ENCODE measurements at places on chromosomes 2 and 18.

GRCh38 chr2:20999906-21000645 lies 43.8 kb downstream of the APOB start:
- DNase-seq = no peak

DNA sequence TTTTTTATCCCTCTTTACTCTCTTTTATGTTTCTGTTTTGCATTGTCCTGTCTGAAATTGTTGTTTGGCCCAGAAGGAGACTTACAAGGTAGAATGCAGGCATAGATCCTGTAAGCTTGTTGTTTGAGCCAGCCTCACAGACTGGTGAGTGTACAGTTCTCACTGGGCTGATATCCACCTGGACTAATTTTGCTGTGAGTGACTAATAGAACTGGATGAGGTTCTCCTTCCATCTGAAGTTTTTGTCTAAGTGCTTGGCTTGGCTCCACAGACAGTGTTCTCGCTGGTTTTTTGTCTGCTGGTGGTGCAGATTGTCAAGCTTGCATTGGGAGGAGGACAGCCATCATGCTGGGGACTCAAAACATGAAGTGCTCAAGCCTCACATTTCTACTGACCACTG lies 495.7 kb downstream of the TSN start:
- DNase-seq = no peak

DNA sequence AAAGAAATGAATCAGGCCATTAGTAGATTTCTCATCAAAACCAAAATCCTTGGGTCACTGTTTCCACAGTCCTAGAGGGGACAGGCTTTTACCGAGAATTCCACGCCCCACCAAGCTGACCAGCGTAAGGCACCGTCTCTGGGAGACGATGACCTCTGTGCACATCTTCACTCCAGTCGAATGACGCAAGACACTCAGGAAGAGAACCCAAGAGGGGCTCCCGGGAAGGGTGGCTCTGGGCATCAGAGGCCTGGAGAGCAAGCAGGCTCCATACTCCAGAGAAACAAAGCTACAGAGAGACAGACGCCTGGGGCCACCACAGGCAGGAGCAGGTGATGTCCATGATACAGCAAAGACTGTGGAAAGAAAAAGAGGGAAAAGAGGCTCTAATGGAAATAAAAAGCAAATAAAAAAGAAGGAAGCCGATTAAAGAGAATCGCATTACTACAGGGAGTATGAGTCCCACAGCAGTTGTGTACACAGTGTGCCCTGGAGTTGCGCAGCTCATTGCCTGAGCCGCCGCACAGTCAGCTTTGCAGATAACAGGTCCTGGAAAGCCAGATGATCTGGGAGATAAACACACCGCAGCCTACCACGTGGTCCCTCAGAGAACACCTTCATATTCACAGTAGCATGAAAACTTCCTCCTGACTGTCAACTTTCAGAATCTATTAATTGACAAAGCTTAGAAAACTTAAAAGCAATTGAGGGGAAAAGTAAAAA lies 572.7 kb upstream of the SALL3 start:
- DNase-seq = no peak

- DNase-seq = no peak
These were observed 469.3 kb downstream of the METTL4 start for GRCh38 chr18:2102022-2102421.

- DNase-seq = no peak
These were observed 36.5 kb downstream of the RRM2 start for GRCh38 chr2:10159086-10159485.

GRCh38 chr2:71154798-71155197 lies 24.4 kb downstream of the MPHOSPH10 start:
- no peak for DNase-seq

DNA sequence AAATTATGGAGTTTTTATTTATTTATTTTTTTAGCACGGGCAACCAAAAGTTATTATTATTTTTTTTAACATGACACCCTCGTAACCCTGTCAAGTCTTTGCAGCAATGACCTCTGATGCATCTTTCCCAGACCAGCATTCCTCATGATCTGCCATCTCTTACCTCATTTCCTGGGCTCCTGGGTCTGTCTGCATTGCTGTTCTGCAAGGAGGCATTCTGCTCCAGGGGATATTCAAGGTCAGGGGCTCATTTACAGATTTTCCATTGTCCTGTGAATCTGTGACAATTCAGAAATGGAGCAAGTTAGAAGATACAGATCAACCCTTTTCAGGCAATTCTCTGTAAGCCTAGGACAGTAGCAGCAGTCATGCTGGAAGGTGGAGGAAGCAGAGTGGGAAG lies 43.0 kb downstream of the NGEF start:
- no peak for DNase-seq

DNA sequence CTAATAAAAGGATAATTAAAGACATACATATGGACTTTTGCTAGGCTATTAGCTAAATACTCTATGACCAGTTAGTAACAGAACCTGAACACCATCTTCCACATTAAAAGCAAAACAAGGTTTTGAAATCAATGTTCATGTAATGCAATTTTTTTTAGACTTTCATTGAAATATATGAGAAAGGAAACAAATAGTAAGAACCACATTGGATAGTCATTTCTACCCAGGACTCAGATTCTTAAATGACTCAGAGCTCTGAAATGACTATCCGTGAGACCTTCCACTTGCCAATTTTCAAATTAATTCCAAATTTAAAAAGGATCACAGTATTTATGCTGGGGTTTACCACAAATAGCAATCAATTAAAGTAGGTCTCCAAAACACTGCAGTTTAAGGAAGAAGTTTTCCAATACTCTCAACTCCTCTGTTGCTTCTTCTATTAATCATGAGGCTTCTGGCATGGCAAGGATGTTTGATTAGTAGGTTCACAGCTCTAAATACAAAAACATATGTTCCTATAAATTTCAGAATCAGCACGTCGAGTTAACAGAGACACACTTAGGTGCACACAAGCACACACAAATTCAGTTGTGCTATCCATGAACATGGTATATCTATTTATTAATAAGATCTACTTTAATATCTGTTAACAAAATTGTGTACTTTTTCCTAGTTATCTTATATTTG lies 841.0 kb downstream of the RNF144A start:
- DNase-seq = no peak

GRCh38 chr2:168528469-168528868 lies 72.4 kb downstream of the CERS6 start:
- no peak for DNase-seq

GRCh38 chr2:73931531-73932500 lies 5.1 kb downstream of the DGUOK start:
- no peak for DNase-seq

DNA sequence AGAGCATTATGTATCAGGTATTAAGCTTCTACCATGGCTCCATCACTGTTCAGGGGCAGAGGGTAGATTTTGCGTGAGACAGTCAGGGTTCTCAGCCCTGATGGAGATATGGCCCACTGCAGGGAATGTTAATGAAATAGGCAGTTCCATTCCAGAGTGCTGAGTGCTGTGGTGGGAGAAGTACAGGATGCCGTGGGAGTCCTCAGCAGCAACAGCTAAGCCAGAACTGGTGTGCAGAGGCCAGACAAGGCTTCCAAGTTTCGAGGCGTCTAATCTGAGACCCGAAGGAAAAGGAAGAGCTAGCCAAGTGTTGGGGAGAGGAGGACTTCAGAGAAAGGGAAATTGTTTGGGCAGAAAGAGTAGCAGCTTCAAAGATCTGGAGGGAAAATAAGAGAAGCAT lies 30.2 kb upstream of the MAPRE2 start:
- no peak for DNase-seq

DNA sequence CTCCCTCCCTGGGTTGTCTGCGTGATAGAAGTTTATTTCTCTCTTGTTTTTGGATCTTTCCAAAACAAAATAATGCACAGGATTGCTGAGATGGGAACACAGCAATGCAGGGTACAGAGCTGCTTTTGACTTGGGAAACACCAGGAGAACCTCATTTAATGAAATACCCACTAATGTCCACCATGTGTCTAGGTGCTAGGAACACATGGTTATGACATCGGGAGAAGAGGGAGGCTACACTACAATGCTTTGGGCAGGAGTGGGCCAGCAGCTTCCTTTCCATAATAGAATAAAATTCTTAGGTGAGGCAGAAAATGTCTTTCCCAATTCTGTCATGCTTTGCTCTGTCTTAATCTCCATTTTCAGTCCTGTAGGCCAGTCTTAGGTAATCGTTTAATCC lies 29.2 kb upstream of the KCNF1 start:
- no peak for DNase-seq

- DNase-seq = no peak
These were observed 44.6 kb downstream of the UBE2E3 start for GRCh38 chr2:181025004-181025403.

GRCh38 chr2:26786207-26787028 lies 562 bp downstream of the CENPA start:
- DNase-seq = no peak

- DNase-seq = no peak
These were observed 37.1 kb downstream of the BCL11A start for GRCh38 chr2:60516383-60516811.

GRCh38 chr2:235325151-235325550 lies 168.7 kb upstream of the AGAP1 start:
- DNase-seq = no peak

DNA sequence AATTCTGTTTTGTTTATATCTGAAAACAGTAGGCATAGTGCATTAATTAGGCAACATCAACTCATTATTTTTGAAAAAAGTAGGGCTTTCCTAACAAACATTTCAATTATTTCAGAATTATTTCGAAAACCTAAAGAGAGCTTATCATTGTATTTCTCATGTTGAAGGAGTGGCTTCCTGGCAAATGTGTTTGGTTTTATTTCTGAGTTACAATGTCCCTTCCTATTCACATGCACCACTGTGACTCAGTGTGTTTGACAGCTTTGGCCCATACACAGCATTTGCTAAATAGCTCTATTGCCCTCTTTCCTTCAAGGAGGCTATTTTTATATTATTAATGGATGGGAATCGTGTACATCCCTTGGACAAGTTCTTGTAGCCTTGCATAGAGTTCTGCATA lies 205.9 kb downstream of the PTGR3 start:
- DNase-seq = no peak

GRCh38 chr18:13500869-13501542 lies 225.4 kb downstream of the FAM210A start:
- peak; percentile 63 for DNase-seq

DNA sequence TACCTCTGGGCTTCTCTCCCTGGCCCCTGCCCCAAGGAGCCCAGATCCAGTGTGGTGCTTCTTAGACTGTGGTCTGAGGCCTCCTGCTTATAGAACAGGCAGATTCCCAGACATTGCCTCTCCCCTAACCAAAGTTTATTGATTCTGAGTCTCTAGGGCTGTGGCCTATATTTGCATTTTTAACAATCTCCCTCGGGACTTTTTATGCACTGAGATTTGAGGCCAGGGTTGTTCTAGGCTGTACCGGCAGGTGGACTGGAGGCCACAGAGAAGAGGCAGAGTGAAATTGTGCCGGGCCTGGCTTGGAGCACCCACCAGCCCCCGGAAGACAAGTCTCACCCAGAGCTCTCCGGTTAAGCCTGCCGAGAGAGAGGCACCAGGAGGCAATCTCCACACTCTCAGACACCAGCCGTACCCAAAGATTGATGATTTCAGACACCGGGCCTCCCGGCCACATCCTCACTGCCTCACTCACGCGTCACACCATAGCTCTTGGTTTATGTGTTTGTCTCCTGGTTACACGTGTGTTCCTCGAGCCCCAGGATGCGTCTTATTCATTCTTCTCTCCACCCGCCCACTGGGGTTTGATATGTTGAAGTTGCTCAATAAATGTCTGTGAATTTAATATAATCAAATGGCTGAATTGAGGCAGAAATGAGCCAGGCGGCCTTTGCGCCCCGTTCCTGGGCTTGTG lies 203.7 kb downstream of the KLHL29 start:
- DNase-seq = no peak

DNA sequence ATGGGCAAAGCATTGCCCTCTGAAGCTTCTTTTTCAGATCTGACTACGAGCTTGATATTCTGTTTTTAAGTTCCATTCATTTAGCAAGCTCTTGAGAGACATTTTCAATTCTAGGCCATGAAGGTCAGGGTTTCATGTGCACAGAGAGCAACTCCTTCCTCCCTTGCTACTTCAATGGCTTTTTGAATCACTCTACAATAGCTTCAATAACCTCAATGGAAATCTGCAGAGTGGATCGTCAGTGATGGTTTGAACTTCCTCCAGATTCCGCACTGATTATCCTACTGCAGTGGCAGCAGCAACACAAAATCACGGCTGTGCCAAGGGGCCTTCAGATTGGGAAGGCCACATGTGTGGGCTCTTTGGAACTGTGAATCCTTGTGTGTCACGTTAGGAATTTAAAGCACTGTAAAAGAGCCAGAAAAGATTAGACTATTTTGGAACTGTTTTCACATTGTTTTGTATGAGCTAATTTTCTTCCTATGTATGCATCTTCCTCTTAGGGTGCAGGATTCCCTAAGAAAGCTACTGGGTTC lies 88.4 kb upstream of the MGAT4A start:
- no peak for DNase-seq

- no peak for DNase-seq
These were observed 123.7 kb downstream of the COL6A3 start for GRCh38 chr2:237290261-237290660.

DNA sequence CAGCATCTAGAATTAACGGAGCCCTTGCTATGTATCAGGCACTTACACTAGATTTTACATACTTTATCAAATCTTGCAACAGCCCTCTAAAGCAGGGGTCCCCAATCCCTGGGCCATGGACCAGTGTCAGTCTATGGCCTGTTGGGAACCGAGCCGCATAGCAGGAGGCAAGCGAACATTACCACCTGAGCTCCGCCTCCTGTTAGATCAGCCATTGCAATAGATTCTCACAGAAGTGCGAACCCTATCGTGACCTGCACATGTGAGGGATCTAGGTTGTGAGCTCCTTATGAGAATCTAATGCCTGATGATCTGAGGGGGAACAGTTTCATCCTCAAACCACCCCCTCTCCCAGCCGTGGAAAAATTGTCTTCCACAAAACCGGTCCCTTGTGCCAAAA lies 13.4 kb downstream of the DNAJB2 start:
- DNase-seq = no peak

DNA sequence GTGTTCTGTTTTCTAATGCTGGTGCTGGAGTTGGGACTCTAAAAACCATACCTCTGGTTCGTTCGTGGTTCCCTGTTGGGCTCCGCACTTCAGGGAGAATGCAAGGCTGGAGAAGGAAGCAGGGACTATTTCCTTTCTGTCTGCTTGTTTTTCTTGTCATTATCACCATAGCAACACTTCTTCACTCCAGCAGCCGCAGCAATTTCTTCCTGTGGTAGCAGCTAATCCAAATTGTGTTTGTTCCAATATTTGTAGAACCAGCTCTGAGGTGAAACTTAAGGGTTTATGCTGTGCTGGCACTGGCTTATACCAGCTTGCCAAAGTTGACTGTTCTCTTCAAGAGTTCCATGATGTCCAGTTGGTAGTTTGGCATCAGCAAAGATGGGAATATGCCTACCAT lies 301.4 kb upstream of the SYT4 start:
- DNase-seq = no peak

- no peak for DNase-seq
These were observed 303.0 kb downstream of the ICOS start for GRCh38 chr2:204239411-204240165.

DNA sequence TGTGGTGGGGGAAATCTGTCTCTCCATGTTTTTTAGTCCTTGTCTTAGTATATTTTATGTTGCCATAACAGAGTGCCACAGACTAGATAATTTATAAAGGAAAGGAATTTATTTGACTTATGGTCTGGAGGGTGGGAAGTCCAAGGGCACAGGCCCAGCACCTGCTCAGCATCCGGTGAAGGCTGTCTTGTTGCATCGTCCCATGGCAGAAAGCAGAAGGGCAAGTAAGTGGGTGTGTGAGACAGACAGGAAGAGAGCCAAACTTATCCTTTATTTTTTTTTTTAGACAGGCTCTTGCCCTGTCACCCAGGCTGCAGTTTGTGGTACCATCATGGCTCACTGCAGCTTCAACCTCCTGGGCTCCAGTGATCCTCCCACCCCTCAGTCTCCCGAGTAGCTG lies 98.1 kb downstream of the HS1BP3 start:
- no peak for DNase-seq

Measured in cerebellar nuclear complex (tissue), 1 donor.